Stimulated activated CD8-positive, alpha-beta memory T cell treated with anti-CD3 and anti-CD28 coated beads, Interleukin-7, amount 100 ng/mL, for 48 hours (primary cell): ENCODE measurements at places on chromosomes 3 and 15.

- no peak for DNase-seq
Observed at GRCh38 chr15:91895051-91895450, 41.5 kb downstream of the SLCO3A1 start.

DNA sequence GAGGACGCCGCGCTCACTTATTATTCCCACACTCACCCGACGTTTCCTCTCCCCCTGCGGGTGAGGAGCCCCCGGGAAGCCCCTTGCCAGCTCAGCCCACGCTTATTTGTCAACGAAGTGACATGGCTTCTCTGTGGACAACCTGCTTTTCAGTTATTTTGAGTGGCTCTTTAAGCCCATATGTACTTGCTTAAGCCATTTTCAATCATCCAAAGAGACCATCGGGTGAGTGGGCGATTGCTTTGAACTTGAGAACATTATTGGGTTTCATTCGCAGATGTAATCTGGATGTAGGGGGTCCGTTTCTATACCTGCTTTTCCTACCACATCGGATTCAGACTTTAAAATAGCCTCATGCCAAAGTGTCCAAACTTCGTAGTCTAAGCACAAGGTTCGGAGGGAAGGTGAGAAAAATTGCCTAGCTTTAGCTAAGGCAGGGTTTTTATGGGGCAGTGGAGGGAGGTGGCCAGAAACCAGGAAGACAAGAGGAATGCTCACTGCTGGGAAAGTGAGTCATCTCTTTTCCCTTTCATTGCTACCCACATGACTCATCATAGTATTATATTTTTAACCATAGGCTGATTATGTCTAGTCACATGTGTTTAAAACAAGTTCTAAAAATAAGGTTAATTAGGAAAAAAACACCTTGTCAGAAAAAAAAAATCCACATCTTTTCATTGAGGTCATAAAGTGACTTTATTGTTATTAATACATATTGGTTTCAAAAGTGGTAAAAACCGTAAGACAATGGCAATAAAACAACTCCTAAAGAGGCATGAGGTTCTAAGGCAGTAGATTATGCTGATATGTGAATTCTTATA is 773.1 kb upstream of the NR2F2 start:
- DNase-seq: no peak

- DNase-seq: no peak
Observed at GRCh38 chr3:182104881-182105280, 393.2 kb downstream of the SOX2 start.

GRCh38 chr3:167711439-167711838 is 23.3 kb downstream of the PDCD10 start:
- DNase-seq: no peak

DNA sequence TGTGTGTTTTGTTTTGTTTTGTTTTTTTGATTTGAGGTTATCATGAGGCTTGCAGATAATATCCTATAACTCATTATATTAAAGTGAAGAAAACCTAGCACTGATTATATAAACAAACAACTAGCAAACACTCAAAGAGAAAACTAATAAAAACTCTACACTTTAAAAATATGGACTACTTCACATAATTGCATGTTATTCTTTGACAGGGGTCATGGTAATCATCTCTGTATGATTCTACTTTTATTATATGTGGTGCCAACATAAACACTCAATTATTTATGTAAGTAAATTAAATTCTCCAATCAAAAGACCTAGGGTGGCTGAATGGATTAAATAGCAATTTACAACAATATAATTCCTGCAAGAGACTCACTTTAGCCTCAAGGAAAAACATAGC is 44.6 kb upstream of the P3H2 start:
- no peak for DNase-seq

- DNase-seq: no peak
Observed at GRCh38 chr15:31082771-31083369, 18.7 kb downstream of the TRPM1 start.

- DNase-seq: no peak
Observed at GRCh38 chr3:152060701-152061100, 187.3 kb downstream of the SUCNR1 start.

DNA sequence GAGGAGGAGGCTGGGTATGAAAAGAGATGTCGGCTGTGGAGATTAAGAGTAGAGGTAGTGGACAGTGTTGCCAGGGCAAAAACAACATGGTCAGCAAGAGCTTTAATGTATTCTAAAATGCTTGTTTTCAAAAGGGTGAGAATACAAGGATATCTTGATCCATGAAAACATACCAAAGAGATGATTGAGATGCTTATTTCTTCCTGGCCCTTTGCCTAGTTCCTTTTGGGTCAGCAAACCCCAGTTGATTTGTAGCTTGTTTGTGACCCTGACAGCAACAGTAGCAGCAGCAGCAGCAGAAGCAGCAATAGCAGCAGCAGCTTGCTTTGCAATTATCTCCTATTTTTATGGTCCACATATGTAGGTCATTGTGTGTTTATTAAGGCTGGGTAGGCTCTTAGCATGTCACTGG is 337.3 kb downstream of the LPP start:
- DNase-seq: no peak

DNA sequence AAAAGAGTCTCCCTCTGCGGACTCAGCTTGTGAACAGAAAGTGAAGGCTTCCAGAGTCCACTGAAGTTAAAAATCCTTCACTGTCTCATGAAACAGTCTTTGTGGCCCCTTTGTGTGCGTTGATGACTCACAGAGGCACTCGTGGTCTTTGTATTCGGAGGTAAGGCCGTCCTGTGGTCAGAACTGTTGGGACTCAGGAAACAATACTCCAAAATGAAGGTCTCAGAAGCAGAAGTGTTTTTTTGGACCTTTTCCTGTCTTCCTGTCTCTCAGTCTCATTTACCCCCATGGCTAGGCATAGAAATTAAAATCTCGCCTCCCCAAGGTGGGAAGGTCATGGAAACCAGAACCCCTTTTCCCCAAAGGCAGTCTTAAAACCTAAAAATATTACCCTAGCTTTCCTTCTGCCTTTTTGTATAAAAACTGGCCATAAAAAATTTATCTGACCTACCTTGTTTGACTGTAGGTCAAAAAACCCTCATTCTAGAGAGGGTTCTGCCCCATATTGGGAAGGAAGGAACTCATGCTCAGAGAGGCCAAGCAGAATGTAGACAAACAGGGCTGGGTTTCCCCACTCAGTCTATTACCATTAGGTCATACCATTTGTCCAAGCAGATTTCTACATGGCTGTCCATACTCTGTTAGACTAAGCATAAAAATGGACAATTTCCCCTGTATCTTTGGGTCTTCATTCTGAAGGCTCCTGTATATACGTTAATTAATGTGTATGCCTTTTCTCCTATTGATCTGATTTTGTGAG is 19.1 kb upstream of the EPB42 start:
- no peak for DNase-seq

DNA sequence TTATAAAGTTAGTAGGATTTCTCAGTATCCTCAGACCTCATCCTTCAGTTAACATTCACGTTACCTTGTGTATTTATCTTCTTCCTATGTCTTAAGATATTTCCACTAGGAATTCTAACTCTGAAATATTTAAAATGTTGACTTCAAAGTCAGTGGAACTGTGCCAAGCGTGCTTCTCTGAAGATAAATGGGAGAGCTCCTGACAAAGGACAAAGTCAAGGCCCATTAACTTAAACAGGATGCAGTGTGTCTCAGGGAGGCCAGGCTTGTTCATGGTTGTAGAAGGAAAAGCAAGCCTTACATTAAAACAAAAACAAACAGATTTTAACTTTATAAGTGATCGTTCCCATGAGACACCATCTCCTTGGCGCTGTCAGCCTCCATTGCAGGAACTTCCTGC is 41.5 kb downstream of the ABHD17C start:
- no peak for DNase-seq

DNA sequence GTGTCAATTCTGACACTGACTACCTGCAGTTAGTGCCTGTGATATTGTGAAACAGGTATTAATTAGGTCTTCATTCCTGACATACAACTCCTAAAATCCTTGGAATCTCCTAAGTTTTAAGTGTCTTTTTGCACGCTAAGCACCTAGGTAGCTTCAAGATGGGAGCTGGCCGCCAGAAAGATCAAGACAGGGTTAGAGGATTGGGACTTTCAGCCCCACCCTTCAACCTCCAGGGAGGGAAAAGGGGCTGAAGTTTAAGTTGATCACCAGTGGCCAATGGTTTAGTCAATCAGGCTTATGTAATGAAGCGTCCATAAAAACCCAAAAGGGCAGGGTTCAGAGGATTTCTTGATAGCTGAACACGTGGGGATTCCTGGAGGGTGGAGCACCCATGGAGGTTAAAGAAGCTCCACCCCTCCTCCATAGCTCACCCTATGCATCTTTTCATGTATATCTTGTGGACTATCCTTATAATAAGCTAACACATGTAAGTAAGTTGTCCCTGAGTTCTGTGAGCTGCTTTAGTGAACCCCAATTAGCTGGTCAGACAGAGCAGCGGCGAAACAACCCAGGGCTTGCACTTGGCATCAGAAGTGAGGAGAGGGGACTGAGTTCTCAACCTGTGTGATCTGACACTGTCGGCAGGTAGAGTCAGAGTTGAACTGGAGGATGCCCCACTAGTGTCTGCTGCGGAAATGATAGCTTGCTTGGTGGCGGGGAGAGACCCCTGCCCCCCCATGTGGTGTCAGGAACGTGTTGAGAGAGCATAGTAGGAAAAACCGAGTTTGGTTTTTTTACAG is 12.8 kb upstream of the SRP14 start:
- DNase-seq: no peak

GRCh38 chr3:58074997-58075396 is 66.8 kb downstream of the FLNB start:
- no peak for DNase-seq

DNA sequence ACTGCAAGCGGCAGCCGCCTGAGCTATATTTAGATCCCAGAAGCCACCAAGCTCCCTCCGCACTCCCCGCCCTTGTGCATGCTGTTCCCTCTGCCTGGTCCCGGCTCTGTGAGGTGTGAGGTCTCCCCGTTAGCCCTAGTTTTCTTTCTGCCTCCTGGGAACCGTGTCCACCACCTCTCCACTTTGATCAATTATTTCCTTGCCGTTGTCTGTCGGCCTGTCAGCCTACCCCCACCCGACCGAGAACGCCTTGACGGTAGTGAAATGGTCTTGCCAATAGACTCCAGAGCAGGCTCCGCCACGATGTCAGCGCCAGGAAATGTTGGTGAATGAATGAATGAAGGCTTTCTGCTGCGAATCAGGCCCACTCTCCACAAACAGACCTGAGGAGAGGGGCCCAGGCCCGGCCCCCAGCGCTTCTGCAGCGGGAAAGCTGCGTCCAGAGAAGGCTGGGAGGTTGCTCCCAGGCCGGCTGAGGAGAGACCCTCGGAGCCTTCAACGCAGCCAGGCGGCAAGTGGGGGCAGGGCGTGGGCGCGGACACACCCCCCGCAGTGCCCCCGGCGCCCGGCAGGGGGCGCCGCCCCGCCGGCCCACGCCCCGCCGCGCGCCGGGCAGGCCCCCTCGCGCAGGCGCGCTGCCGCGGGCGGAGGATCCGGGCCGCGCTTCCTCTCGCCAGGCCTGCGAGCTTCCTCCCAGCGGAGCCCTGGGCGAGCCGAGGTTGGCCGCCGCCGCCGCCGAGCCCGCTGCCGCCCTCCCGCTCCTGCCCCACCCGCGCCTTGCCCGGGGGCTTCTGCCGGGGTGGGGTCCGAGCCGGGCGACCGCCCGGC is at the start of gene CSK:
CSK (plus strand) TSS at position 650 of the 828 bp plus-strand sequence. CDS start 16,218 bp downstream, outside the sequence.
- no peak for DNase-seq

- no peak for DNase-seq
Observed at GRCh38 chr3:129305592-129306091, 27.0 kb downstream of the HMCES start.

- DNase-seq: no peak
Observed at GRCh38 chr3:107929088-107929487, 161.7 kb downstream of the CD47 start.

DNA sequence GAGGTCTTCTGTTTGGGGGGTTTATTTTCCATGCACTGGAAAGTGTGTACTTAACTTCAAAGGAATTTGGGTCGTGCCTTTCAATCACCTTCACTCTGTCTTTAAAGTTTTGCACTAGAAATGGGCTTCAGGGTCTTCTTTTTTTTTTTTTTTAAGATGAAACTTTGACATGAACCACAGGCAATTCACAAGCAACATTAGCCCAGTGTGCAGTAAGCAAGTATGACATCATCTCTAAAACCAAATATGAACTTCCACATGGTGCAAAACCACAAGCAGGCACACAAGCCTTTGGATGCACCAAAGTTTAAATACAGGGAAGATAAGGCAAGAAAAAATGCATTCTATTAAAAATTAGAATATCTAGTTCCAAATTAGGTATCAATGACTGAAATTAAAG is 381.9 kb downstream of the ERC2 start:
- no peak for DNase-seq

DNA sequence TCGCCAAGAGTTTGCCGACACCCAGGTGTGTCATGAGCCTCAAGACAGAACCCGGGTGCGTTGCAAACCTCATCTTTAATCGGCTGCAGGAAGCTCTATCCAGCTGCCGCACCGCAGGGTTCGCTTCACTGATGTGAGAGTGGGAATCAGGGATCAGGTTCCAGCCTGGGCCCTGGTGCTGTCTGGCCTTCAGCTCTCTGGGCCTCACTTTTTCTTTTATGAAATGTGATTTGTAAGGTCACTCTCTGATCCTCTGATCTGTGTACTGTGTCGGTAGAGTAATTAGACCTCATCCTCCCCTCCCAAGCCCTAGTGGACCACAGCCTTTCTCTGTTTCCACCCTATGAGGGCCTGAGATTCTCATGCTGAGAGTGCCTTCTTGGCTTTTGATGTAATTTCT is 202.8 kb upstream of the UBE2E1 start:
- DNase-seq: no peak

- DNase-seq: no peak
Observed at GRCh38 chr3:128336337-128337156, 130.1 kb downstream of the DNAJB8 start.

DNA sequence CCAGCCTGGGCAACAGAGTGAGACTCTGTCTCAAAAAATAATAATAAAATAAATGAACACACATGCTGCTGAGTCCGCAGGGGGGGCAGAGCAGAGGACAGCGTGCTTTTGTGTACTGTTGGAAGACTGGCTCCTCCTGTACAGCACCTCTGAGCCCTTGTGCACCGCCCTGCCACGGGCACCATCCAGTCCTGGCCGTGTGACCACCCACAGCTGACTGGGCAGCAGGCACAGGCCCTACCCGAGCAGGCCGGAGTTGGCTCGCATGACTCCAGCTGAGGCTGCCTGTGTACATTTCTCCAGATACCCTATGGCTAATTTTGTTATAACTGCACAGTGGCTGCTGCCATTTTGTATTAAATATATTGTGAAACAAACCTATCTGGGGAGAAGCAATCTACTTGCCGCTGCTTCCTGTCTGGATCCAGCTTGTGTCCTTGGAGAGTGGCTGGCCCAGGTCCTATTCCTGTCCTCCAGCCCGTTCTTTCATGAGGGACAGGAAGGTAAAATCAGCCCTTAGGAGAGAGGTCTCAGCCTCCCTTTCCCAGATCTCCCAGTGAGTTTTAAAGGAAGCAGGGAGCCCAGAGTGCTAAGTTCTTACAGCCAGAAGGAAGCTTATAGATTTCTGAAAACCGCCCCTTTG is 14.6 kb downstream of the IVD start:
- no peak for DNase-seq
